Activated CD8-positive, alpha-beta memory T cell treated with anti-CD3 and anti-CD28 coated beads for 4 hours (primary cell): ENCODE measurements at places on chromosomes 7 and 10.
A peak's percentile ranks its signal among the peaks of the same experiment; 100 is the strongest.

DNA sequence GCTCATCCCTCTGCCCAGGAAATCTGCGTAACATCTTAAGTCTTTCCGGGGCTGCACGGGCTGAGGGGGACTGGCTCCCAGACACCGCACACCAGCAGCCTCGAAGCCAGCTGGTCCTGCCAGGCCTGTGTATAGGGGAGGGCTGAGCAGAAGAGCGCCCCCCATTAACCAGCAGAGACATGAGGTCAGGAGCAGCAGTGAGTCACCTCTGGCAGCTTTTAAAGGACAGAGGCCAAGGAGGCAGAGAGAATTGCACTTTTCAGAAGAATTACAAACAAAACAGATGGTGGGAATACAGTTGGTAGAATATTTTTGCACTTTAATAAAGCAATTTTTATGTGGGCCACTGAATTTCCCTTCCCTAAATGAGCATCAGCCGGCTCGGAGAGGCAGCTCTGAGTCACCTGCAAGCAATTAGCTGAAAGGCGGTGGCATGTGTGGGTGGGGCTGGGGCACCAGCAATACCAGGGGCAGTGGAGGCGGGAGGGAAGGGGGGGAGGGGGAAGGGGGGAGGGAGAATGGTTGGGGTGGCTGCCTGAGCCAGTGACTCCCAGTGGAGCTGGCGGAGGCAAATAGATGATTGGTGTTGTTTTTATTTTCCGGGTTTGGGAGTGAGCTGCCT, 39.1 kb downstream of the GOLGA7B start:
- DNase-seq: no peak

DNA sequence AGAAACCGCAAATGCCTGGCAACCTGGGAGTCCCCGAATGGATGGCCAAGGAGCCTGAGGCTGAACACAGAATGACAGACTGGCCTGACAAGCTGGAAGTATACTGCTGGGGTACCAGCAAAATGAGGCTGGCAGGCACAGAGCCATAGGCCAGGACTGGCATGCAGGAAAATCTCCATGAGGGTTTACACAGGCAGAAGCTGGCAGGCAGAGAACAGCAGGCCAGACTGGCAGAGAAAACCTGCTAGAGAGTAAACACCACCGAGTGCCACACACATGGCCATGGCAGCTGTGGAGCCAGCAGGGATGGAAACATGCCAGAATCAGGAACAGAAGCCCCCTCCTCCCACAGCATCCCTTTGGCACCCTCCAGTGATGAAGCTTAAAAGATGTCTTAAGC, 63.4 kb downstream of the CRPPA start:
- no peak for DNase-seq

- DNase-seq: no peak
These were observed 45.9 kb upstream of the PRKG1 start for GRCh38 chr10:51028420-51028819.

- no peak for DNase-seq
These were observed 16.9 kb upstream of the TSPAN14 start for GRCh38 chr10:80437227-80437626.

- no peak for DNase-seq
These were observed 30.7 kb downstream of the ELFN1 start for GRCh38 chr7:1700536-1701333.

- DNase-seq: no peak
These were observed 92.8 kb upstream of the TAC1 start for GRCh38 chr7:97639036-97639435.

- DNase-seq: peak; percentile 9
These were observed 48.4 kb downstream of the SHH start for GRCh38 chr7:155763691-155764437.

DNA sequence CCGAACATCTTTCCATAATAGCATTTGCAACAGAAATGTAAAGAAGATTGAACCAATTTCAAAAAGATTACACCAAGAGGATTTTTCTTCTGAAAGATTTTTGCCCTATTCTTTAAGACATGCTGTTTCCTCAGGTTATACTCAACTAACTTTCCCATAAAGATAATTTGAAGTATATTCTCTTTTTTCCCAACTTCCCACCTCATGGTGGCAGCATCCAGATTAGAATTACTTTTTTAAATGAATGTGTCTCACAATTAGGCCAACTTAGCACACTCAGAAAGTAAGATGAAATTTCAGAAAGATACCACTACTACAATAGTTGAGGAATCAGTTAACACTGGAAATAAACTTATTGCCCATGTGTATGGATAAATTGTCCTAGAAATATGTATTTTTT, 178.2 kb upstream of the CSTF2T start:
- no peak for DNase-seq

GRCh38 chr7:45026984-45027773, 27.2 kb downstream of the CCM2 start:
- no peak for DNase-seq

GRCh38 chr7:134089446-134089845, 37.7 kb upstream of the LRGUK start:
- no peak for DNase-seq

GRCh38 chr10:51915031-51915542, 215.7 kb upstream of the CSTF2T start:
- no peak for DNase-seq

DNA sequence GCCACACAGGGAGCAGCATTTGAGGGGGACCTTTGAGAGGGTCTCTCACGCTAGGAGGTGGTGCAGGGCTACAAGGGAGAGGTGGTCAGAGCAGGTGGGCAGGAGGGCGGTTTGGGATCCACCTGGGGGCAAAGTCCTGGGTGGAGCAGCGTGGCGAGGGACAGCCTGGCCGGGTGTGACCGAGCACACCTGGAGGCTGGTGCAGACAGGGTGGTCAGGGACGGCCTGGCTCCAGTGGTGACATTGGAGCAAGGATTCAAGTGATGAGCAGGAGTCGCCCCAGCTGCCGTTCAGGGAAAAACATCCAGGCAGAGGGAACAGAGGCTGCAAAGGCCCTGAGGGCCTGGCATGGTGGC, 36.0 kb downstream of the CLIP2 start:
- DNase-seq: no peak

DNA sequence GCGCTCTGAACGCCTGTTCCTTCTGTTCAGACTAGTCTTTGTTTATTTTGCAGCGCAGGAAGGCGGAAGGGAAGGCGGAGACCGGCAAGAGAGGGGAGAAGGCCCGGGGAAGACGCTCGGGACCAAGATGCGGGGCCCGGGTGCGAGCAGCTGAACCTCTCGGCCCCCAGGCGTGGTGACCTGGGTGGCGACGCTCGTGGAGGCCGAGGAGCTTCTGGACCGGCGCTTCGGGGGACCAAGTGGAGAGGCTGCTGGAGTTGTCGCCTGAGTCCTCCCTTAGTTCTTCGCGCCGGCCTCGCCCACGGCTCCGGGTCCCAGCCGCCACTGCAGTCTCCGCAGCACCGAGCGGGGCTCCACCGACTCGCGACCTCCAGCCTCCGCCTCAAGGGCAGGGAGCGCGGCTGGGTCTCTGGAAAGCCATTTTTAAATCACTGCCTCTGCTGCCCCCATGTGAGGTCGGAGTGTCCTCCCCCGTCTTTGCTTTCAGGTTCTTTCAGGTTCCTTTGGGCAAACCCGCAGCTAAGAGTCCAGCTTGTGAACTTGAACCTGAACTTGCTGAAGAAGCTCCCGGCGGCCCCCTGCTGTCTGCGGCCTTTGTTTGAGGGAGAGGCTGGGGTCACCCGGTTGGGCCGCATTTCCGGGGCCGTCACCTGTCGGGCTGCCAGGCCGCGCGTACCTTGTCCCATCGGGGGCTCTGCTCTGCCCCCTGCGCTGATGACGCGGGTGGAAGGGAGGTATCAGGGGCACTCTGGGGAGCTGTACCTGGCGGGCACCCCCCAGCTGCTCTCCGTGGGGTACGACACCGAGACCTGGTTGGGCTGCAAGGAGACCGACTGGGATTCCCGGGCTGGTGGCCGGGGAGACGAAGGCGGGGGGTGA, 136.0 kb downstream of the KIF20B start:
- DNase-seq: no peak

GRCh38 chr7:30249316-30249715, 35.1 kb upstream of the ZNRF2 start:
- DNase-seq: no peak

- DNase-seq: no peak
These were observed 440.0 kb downstream of the DNAJB9 start for GRCh38 chr7:109009636-109010035.
